SK-N-SH treated with all-trans-retinoic acid at 6 μM for 48 hours (cell line): ENCODE measurements at places on chromosomes 16 and 17.

DNA sequence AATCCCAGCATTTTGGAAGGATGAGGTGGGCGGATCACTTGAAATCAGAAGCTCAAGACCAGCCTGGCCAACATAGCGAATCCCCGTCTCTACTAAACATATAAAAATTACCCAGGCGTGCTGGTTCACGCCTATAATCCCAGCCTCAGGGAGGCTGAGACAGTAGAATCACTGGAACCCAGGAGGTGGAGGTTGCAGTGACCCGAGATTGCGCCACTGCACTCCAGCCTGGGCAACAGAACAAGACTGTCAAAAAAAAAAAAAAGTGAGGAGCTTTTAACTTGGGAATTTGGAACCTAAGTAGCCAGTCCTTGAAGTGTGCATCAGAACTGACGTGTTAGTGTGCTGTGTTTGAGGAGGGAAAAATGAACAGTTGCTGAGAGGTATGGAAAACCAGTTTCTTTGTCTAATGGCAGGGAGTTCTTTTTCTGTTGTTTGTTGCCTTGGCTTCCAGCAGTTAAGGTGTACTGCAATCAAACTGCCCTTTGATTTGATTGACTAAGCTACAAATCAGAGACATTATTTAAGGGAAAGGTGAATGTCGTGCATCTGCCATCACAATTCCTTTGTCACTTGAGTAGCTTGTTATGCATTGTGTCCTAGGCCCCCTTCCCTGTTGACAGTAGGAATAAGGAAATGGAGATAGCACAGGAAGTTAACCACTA, 8.6 kb upstream of the DUSP14 start:
- ATAC-seq, result no peak

DNA sequence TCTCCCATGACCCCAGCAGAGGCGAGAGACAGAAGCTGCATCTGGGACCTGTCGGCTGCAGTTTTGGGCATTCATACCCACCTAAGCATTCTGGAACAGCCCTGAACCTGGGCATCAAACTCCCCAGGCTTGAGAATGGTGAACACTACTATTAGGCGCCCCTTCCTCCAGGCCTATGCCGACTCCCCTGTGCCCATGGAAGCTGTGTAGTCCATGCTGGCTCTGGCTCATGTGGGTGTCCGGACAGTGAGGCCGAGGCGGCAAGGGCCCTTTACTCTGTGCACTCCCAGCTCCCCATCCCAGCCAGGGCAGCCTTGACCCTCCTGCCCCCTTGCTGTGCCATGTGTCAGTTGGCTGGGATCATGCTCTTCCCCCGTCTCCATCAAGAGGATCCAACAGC, 89.0 kb upstream of the TOB1 start:
- ATAC-seq, result no peak

- ATAC-seq, result peak; percentile 7
Observed at GRCh38 chr16:67915831-67916723, 15.6 kb downstream of the CTRL start.

DNA sequence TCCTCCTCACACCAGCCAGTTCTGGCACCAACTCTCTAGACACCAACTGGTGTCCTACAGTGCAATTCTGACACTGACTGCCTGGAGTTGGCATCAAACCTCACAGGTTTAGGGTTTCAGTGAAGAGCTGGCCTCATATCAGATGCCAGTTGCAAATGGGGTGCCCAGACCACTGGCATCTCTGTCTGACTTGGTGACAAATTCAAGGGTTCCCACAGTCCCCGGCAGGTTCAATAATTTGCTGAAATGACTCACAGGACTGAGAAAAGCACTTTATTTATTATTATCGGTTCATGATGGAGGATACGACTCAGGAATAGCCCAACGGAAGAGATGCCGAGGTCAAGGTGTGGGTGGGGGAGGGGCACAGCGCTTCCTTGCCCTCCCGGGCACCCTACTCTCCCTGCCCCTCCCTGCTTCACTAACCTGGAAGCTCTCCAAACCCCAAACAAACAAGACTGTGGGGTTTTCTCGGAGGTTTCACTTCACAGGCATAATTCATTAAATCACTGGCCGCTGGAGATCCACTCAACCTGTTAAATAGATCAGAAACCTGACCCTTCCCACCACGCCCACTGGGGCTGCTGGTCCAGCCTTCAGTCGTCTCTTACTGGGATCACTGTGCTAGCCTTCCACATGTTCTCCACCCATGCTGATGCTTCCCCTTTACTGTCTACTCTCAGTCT, 1.7 kb upstream of the NLRP1 start:
- ATAC-seq, result no peak

DNA sequence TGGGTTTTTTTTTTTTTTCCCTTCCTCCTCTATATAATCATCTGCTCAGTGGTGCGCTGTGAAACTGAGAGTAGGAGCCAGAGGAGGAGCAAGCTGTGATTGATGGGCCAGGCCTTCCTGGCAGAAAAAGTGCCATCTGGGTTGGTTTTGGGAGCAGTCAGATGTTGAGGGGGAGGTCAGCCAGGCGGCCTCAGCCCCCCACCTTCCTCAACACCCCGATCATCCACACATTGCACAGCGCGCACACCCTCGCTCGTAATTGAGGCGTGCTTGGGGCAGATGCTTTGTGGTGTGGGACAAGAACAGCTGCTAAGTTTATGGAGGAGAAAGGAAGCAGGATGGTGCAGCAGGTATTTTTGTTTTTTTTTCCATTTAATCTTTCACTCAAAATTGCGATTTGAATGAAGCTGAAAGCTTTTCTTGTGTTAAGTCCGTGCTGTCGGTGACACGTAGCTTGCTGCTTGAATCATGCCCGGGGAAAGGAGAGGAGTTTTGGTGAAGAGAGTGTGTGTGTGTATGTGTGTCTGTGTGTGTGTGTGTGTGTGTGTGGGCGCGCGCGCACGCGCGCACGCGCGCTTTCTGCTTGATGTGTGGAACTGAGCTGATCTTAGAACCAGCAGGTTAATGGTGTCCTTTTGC, 177.4 kb downstream of the RBFOX1 start:
- ATAC-seq, result no peak

- no peak for ATAC-seq
Observed at GRCh38 chr17:30234964-30235363, 533 bp downstream of the SLC6A4 start.

DNA sequence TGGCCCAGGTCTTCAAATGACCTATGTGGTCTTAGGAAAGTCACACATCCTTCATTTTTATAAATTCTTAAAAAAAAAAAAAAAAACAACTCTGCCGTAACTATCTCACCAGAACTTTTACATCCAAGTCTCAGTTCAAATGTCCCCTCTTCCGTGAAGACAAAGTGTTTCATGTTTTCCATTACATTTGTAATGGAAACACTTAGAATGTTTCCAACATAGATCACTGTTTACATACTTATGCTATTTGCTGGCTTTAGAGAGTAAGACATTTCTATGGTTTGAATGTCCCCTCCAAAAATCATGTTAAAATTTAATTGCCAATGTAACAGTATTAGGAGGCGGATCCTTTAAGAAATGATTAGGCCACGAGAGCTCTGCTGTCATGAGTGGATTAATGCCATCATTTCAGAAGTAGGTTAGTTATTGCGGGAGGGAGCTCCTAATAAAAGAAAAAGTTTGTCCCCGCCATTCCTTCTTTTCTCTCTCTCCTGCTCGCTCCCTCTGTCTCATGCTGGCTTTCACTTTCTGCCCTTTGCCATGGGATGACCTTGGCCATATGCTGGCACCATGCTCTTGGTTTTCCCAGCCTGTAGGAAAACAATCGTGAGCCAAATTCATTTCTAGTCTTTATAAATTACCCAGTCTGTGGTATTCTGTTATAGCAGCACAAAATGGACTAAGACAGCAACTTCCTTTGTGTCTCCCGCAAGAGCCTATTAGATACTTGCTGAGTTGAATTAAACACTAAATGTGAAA, 887.8 kb upstream of the SOX9 start:
- ATAC-seq, result no peak

DNA sequence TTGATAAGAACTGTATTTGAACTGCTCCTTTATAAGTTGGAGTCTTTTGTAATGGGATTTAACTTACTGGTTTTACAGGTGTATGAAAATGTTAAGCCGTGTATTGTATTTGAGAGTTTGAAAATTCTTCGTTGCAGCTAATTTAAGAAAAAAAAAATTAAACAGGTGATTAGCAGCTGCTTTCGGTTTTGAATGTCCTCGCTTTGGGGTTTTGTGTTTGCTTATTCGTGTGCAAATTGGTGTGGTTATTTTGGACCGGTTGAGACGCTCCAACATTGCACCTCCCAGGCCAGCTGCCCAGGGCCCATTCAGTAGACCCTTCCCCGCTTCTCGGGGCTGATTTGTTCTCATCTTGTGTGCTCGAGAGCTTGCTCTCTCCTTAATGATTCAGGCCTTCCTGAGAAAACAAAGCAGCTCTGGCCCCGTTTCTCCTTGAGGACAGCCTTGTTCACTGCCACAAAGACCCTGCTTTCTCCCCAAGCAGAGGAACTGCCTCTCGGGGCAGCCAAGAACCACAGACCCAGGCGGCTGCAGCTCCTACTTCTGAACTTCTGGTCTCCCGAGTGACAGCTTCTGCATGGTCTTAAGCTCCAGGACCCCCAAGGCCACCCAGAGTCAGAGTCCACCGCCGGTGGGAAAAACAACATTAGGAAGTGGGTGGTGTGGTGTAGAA, 100.5 kb downstream of the MSI2 start:
- ATAC-seq, result no peak

DNA sequence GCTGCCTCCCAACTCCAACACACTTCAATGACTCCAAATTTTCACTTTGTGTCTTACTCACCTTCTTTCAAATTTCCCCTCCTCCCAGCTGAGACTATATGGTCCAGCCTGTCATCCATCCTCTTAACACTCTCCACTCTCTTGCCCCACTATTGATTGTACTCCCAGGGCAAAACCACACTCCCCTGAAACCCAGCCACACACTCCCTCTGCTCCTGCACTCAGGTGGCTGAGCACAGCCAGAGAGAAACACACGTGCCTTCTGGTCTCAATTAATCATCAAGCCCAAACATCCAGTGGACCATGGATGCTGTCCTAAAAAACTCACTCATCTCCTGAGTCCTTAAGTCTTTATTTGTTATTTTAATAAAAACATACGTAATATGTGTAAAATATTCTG, 1026.4 kb downstream of the KCNJ18 start:
- no peak for ATAC-seq

DNA sequence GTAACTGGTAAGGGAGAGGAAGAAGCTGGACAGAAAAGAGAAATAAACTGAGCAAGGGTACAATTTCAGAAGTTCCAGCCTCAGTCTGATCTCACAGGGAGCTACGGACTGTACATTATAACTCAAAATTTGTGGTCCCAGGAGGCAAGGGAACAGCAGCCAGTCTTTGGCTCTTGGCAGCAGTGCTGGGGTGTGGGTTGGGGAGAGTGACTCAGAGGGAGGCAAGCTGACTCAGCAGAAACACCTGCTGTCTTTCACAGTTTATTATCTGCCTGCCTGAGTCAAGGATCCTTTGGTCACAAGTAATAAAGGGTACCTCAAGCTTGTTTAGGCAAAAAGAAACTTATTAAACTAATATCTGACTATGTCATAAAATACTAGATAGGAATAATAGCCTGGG, 73.5 kb upstream of the KIF2B start:
- ATAC-seq, result no peak

DNA sequence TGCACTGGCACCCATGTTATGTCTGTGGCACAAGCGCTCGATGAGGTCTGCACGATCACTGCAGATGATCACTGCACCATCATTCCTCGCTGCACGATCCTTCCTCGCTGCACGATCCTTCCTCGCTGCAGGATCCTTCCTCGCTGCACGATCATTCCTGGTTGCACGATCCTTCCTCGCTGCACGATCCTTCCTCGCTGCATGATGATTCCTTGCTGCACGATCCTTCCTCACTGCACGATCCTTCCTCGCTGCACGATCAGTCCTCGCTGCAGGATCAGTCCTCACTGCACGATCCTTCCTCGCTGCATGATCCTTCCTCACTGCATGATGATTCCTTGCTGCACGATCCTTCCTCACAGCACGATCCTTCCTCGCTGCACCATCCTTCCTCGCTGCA, 29.3 kb downstream of the METRNL start:
- ATAC-seq, result no peak

GRCh38 chr16:30830072-30830417, 43.0 kb upstream of the ZNF629 start:
- no peak for ATAC-seq

DNA sequence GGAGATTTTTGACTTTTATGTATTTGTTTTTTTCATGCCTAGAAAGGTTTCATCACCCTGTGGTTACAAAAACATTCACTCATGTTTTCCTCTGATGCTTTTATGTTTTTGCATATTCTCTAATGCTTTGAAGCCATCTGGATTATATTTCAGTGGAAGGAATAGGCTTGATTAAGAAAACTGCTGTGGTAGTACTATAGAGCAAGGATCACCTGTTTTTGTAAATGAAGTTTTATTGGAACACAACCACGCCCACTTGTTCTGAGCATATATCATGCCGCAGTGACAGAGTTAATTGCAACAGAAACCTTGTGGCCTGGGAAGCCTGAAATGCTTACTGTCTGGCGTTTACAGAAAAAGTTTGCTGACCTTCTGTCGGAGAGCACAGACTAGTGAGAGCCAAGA, 11.5 kb downstream of the COX10 start:
- ATAC-seq, result no peak
